Activated T-helper 1 cell treated with Interleukin-2 at 50 U/mL for 16 hours (primary cell): ENCODE measurements at places on chromosomes 7 and 10.

GRCh38 chr7:4612939-4613841 is 68.9 kb upstream of the FOXK1 start:
- no peak for DNase-seq

DNA sequence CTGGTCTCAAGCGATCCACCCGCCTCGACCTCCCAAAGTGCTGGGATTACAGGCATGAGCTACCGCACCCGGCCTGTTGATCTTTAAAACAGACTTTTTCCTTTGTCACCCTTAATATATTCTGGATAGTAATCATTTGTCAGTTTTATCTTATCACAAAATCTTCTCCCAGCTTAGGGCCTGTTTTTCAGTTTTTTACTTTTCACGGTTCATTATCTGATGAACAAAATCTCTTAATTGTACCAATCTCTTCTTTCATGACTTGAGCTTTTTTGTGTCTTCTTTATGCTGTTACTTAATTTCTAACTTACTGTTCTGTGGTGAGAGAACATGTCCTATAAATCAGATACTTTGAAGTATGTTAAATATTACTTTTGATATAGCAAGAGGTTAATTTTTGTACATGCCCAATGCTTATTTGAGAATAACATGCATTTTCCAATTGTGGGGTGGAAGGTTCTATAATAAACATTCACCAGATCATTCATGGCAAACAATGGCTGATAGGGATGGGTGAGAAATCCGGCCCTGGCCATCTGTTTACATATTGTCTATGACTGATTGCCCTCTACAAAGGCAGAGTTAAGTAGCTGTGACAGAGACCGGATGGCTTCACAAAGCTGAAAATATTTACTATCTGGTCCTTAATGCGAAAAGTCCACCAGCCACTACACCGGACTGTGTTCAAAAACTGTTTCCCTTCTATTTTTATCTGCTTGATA is 5.3 kb downstream of the PAPOLB start:
- DNase-seq = no peak

DNA sequence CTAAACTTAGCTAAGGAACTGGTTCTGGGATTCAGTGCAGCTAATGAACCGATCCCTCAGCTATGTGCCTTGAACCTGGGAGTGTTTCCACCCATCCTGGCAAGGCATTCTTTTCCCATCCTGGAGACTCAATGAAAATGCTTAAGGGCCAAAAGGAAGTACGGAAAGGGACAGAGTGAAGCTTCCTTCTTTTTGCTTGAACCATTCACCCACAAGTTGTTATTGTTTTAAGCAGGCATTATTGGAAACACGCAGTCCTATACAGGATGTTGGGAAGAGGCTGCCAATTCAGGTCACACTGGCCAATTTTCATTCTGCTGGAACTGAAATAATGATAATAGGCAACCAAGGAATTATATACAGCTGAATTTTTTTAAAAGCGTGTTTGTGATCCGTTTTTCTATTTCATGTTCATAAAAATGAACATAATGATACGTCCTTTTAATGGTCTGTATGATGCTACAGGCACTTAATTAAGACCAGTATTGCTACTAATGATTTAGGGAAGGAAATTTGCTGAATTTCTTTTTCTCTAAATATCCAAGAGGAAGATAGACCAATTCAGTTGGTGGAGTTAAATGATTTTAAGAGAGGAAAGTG is 57.8 kb upstream of the FZD1 start:
- DNase-seq = no peak

GRCh38 chr10:67670401-67670800 is 25.6 kb downstream of the CTNNA3 start:
- no peak for DNase-seq

DNA sequence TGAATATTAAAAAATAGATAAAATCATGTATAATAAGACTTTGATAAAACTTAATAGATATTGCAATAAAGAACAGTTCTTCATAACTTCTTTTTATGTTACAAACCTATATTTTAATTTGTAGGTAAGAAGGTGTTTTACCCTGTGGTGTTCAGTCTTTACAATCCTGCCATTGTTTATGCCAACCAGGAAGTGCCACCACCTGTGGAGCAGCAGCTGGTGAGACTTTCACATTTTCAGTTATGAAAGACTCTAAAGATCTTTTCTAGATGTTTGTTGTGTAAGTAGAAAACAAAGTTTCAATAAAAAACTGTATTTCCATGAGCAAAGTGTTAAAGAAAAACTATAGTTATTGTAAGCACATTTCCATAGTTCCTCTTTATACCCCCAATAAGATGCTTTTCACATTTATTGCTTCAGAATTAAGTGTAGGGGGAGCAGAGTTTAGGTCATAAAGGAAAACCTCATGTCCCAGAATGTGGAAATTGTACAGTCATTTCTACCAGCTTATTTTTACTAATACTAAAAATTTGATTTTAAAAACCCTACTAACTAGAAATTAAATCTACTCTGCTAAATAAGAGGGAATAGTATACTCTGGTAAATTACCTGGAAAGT is 28.7 kb downstream of the CSGALNACT2 start:
- DNase-seq = no peak

GRCh38 chr7:72016574-72016973 is 395.6 kb downstream of the CALN1 start:
- no peak for DNase-seq

DNA sequence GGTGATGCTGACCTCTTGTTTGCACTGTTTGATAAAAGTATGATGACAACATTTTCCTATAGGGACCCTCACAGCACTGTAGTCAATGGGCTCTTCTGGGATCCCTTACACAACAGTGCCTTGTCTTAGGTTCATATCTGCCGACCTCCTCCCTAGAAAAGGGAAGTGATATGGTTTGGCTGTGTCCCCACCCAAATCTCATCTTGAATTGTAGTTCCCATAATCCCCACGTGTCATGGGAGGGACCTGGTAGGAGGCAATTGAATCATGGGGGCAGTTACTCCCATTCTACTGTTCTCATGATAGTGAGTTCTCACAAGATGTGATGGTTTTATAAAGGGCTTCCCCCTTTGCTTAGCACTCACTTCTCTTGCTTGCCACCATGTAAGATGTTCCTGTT is 23.1 kb downstream of the ZC3HAV1 start:
- no peak for DNase-seq

DNA sequence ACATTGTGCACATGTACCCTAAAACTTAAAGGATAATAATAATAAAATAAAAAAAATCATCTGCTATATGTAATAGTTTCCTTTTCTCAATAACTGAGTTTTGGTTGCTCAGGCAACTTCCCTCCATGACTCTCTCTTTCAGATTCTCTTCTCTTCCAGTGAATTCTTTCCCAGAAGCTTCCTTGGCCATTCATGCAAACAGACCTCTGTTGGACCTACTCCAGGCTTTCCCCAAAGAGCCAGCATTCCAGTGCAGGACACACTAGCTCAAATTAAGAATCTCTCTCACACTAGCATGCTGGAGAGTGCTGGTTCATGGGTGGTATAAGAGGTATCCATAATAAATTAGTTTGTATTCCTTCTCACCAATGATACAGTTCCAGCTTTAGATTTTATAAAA is 31.0 kb upstream of the ZEB1 start:
- no peak for DNase-seq

GRCh38 chr7:82616059-82616728 is 172.6 kb upstream of the CACNA2D1 start:
- no peak for DNase-seq

DNA sequence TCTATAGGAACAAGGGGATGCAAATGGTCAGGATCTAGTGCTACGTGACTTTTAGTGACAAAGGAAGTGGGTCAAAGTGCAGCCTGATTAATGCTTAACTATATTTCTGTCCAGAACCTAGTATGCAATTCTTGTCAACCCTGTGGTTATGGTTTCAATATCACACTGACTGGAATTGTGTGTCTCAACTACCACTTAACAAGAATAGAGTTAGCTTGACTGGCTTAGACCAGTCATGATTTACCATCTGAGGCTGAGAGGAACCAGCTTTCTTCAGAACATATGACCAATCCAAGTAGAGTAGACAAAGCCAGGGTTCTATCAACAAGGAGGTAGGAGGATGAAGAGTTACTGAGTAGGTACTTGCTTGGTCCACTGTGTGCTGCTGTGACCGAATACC is 54.4 kb downstream of the MYPN start:
- DNase-seq = no peak

DNA sequence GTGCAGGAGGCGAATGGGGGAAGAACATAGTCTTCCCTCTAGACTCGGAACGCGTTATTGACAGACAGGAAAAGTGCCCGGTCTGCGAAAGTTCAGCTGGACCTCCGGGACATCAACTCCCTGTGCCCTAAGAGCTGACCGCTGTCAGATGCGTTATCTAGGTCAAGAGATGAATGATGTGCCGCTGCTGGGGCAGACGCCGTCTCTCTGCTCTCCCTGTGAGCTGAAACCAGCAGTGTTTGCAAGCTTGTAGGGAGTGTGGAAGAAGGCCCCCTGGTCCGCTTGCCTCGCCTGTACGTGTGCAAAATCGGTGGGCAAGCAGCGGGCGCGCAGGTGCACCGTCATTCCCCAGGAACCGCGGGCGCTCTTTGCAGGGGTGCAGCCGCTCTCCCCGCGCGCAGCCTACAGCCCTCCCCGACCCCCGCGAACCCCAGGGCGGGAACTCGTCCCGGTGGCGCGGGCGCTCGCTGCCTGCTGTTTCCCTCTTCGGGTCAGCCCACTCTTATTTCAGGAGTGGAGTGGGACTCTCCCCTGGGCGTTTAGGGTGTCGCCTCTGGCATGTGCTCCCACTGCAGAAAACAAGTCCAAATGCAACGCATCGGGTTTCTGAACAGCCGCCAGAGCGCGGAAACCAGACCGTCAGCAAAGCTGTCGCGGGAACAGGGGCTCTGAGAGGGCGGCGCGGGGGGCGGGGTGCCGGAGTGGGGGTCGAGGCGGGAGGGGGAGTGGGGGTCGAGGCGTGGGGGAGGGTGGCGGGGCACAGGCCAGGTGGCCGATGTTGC is 1.8 kb upstream of the PFKFB3 start:
- DNase-seq = no peak

DNA sequence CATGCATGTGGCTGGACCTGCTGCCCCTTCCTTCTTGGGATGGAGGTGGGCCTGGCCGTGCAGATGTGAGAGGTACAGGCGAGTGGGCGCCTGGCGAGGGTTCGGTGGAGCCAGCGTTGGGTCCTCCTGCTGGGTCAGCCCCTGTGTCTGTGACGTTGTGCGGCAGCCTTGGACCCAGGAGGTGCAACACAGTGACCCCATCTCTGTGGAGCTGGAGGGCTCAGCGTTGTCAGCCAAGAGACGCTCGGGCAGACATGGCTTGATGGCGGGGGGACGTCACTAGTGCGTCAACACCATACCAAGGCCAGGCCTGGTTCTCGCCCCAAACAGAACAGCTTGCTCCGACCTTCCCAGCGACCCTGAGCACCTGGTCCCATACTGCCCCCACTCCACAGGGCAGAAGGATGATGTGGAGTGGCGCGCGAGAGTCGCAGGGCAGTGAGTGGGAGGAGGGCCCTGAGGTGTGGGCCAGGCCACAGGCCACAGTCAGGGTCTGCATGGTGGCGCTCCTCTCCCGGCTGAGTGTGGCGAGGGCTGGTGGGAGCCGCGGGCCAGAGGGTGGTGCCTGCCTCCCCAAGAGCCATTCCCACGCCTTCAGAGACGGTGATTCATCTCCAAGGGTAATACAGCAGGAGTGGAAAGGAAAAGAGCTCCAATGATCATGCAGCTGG is 184.4 kb downstream of the DNAJB6 start:
- no peak for DNase-seq

GRCh38 chr10:48765039-48765438 is 80.4 kb downstream of the WDFY4 start:
- DNase-seq = no peak

DNA sequence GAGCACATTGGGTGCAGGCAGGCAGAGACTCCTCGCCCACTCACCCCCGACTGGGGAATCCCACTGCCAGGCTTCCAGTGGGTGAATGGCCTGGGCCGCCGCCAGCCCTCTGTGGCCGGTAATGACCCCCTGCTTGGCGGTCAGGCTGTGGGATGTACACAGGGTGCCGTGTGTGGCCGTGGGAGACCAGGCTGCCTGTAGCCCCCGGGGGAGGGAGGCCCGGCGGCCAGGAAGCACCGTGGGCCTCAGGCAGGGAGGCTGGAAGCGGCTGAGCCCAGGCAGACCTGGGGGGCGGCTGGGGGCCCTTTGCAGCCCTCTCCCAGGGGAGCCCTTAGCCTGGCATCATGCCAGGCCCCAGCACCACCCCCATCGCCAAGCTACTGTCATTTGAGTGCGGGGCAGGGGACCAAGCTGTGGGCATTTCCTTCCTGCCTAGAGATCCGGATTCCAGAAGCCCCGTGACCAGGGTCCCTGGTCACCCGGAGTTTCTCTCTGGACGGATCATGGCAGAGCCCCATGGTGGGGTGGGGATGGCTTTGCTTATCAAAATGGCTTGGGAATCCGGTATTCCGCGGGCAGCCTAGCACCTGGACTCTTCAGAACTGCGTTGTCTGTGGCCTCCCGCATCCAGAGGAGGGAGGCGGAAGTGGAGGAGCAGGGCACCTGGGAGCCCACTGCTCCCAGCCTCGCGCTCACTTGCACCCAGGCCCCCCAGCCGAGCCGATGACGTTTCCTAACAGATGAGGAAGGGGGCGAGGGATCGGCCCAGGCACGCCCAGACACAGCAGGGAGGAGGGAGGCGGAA is 1.1 kb downstream of the TTYH3 start:
- DNase-seq = no peak

DNA sequence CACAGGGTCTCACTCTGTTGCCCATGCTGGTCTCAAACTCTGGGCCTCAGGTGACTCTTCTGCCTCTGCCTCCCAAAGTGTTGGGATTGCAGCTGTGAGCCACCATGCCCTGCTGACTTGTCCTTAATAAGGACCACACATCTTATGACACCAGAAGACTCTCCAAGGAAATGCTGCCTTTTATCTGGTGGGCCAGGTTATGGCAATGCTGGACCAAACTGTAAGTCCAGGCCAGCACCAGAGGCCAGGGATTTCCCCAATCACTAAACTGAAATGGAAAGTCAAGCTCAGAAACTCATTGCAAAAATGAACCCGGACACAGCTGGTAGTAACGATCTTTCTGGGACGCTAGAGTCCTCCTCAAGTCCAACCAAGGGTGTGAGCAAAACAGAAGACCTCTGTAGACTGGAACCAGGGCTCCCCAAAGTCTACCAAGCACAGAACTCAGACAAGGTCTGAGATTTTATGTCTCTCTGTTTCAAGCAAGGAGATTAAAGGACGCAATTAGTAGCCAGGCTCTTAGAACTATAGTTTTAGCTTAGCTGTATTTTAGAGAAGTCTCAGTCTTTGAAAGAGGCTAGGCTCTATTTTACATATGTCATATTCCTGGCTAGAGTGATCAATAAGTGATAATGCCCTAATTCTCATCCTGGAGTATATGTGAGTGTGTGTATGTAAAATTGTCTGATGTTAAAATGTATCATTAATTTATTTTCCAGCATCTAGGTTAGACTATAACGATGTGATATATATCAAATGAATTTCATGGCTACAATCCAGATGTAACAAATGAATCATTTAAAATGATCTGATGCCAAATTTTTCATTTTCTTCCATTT is 74.0 kb upstream of the ITGB1 start:
- DNase-seq = no peak

DNA sequence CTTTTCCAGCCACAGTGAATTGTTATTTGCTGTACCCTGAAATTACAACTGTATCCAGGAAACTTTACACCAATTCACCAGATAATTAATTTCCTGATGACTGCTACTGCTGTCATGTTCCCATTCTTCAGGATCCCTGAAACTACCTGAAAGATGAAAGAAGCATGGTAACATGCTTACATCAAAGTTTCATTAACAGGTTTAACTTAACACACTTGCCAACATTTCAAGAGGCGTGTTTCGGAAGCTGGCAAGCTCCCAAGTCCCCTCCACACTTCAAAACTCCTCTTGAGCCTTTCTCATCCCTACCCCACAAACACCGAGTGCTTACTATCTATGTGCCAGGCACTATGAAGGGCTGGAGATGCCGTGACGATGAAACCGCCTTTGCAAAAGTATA is 88.6 kb downstream of the MPP7 start:
- no peak for DNase-seq
